ENCODE measurements at places on chromosomes 13 and 19.

DNA sequence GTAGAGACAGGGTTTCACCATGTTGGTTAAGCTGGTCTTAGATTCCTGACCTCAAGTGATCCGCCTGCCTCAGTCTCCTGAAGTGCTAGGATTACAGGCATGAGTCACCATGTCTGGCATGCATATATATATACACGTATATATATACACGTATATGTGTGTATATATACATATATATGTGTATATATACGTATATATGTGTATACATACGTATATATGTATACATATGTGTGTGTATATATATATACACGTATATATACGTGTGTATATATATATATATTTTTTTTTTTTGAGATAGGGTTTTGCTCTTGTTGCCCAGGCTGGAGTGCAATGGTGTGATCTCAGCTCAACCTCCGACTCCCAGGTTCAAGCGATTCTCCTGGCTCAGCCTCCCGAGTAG, 11.9 kb downstream of the DNMT1 start:
- no peak for DNase-seq

GRCh38 chr19:2376784-2377519, 16.9 kb downstream of the TMPRSS9 start:
- DNase-seq: no peak

- no peak for DNase-seq
Measured at GRCh38 chr19:21588065-21588601, 82.7 kb downstream of the ZNF429 start.

DNA sequence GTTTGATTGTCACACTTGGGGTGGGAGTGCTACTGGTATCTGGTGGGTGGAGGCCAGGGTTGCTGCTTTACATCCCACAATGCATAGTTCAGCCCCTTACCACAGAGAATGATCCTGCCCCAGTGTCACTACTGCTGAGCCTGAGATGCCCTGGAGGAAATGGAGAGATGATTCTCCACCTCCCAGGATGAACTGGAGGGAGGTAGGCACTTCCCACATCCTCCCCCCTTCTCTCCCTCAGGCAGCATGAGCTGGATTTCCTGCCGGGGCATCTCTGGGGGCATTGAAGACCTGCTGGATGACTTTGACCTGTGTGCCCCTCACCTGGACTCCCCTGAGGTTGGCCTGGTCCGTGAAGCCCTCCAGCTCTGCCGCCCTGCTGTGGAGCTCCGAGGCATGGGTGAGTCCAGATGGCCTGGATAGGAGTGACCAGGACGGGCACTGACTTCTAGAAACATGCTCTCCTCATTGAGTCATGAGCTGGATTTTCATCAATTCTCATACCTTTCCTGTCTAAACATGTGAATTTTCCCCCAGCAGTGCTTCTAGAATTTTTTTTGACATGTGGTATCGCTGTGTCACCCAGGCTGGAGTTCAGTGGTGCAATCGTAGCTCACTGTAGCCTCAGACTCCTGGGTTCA, 45.3 kb downstream of the NWD1 start:
- no peak for DNase-seq

DNA sequence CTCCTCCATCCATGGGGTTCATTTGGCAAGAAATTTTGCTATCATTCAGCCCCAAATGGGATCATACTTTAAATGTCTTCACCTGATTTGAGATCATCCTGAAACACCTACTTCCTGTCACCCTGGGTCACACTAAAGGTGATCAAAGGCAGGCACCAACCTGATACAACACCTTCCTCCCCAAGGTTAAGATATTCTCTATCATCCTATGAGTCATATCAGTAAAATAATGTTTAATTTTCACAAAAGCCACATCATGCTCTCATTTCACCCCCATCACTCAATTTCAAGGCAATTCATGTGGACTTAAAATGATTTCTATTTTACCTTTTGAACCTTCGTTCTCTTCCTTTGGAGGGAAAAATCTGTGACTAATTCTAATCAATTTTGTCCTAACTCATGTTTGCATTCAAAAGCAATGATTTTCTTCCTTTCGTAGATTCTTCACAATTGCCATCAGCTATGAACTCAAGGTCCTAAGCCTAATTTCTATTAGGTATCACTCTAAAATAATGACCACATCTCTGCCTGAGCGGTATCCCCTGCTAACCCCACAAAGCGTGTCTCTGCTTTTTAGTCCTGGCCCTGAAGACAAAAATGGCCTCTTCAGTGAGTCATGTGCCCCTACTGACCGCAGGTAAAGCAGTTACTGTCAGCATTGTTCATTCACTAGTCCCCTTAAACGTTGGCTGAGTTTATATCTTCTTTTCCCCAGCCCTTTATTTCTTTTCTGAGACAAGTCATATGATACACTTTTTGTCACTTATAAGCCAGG, 139.0 kb downstream of the SPRY2 start:
- no peak for DNase-seq

DNA sequence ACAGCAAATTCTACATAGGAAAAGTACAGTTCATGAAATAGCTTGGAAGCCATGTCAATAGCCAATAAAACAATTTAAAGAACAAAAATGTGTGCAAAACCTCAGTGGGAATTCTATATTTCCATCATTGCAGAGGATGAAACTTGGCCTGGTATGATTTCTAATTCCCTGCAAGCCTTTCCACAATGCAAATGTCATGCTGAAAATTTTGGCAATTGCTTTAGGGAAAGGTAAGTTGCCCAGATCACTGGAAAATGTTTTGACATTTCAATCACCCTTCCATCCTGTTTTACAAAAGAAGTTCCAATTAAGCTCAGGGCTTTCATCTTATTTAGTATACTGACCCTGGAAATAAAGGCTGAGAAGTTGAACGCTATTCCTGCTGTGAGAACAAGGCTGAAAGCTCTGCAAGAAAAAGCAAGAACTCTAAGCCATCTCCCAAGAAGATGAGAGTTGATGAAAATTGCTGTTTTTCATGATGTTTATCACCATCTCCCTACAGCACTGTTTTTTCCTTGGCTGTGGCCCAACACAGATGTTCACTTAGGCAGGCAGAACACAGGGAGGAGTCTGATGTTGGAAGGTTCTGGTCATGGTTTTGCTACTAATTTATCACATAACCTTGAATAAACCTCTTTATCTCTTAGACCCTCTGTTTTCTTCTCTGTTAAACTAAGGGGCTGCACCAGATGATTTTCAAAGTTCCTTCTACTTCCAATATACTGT, 263.7 kb downstream of the KCTD12 start:
- DNase-seq: no peak

DNA sequence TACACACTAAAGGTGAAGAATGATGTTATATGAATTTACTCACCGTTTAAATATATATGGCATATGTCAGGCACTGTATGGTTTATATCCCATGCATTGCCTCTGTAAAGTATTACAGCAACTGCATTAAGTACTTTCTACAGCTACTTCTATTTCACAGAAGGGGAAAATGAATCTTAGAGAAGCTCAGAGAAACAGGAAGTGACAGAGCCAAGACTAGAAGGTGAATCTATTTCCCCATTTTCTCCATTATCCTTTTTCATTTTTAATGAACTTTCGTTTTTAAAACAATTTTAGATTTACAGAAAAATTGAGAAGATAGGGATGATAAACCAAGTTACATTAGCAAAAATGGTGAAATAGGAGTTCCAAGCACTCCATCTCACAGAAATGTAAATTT, 863.3 kb downstream of the UQCRFS1 start:
- no peak for DNase-seq

DNA sequence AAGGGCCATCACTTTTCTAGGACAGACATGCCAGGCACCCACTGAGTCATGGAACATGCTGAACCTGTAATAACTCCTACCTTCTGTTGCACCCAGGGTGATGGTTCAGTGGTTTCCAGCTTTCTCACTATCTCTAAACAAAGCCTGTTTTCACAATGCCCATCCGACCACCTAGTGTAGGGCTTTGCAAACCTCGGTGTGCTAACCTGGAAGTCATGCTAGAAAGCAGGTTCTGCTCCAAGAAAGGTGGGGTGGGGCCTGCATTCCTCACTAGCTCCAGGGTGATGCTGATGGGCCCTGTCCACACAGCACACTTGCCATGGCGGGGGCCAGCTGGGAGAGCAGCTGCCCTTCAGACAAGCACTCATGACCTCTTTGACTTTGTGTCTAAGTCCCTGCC, 43.4 kb downstream of the COL4A2 start:
- DNase-seq: no peak

- DNase-seq: no peak
Measured at GRCh38 chr13:109036078-109036780, 406.8 kb downstream of the MYO16 start.

GRCh38 chr19:11196406-11197287, 698 bp downstream of the KANK2 start:
- DNase-seq: no peak

GRCh38 chr19:17025991-17026658, 485 bp downstream of the CPAMD8 start:
- DNase-seq: no peak

- peak; percentile 99 for DNase-seq
Measured at GRCh38 chr19:45677351-45678230, 9.6 kb downstream of the GIPR start.

- no peak for DNase-seq
Measured at GRCh38 chr13:112824429-112824828, 134.6 kb downstream of the ATP11A start.

- DNase-seq: no peak
Measured at GRCh38 chr13:71626421-71627117, 240.4 kb downstream of the DACH1 start.

GRCh38 chr19:14248578-14249011, 42.6 kb upstream of the ADGRL1 start:
- DNase-seq: no peak

GRCh38 chr13:21516805-21517204, 57.7 kb upstream of the ZDHHC20 start:
- DNase-seq: no peak

GRCh38 chr19:7915250-7916102, 846 bp downstream of the TGFBR3L start:
- no peak for DNase-seq

DNA sequence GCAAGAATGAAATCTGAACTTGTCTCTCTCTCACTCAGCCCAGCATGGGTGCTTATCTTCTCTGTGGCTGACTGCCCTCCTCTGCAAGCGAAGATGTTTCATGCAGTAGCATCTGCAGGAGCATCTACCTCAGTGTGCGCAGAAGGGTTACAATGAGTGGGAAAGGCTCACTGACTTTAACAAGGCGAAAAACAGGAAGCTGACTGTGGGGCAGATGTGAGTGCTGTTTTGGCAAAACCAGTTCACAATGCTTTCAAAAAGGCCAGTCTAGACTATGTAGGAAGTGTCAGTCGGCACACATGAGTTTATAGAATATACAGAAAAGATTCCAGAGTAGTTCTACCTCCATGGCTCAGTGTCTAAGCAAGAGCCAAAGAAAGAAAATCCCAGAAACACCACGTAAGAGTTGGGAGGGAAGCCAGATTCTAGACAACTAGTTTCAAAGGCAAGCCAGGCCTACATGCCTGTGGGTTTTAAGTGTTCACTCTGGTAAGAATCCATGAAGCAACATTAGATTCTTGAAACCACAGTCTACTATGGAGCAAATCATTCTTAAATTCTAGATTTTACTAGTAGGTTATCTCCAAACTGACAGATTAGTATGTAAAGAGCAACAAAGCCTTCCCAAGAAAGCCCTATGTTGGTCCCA, 124.5 kb downstream of the ABCC4 start:
- no peak for DNase-seq

- no peak for DNase-seq
Measured at GRCh38 chr13:37257051-37257450, 151.6 kb upstream of the CSNK1A1L start.

DNA sequence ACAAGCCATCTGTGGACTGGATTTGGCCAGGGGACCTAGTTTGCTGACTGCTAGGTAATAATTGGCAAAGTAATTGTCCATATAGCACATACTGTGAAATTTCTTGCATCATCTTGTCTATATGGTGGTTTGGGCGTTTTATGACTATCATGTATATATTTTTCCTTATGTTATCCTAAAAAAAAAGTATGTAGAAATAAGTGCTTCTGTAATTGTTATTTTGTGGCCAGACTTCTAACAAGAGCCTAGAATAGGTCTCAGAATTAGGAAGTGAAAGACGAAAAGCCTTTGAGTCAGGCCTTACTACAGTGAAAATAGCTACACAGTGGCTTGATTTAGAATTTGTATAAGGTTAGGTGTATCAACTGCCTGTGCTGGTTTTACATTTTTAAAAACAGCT, 4.2 kb downstream of the FNDC3A start:
- no peak for DNase-seq

GRCh38 chr19:4582980-4583842, 23.7 kb upstream of the SEMA6B start:
- no peak for DNase-seq

DNA sequence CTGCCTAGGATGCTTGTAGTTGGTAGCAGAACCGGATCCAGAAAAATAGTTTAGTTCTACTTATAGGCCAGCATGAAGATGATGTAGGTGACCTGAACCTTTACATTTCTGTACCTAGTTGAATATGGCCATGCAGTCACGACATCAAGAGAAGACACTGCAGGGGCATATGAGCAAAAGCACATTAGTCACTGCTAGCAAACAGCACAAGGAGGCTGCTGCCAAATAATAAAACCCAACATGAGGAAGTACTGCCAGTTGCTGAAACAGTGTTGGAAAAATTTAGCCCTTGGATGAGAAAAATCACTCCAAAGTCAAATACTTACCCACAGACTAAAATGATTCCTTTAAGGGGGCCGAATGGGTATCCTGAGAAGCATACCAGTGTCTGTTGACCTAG, 20.8 kb downstream of the ERICH6B start:
- no peak for DNase-seq

- DNase-seq: no peak
Measured at GRCh38 chr19:21626091-21626490, 120.7 kb downstream of the ZNF429 start.

DNA sequence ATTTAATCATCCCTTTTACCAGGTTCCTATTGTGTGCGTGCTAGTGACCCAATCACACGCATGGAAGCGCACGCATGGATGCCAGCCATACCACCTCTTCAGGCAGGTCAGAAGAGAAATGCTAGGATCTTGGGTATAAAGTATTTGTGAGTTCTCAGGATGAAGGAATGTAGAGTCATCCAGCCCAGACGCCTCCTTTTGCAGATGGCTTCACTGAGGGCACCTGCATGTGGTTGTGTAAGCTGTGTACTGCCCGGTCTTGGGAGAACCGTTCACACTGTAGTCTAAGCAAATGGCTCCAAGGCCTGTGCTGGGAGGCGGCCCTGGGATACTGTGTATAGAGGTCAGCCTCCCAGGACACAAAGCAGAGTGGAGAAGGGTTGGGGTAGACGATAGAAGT, 7.5 kb downstream of the ARHGEF7 start:
- DNase-seq: no peak

DNA sequence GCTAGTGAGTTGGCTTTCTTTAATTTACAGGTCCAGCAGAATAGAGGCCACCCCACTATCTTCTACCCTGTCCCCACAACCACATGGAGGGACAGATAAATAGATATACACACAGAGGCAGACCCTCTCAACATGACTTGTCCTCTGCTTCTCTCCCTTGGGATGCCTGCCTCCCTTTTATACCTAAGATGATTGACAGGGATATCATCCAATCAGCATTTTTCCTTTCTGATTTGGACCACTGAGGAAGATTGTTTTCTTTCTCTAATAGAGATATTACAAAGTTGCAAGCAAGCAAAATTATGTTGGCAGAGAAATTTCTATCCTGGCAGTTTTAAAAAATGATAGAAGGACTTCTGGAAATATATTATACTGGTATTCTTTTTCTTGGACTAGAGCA, 35.8 kb downstream of the STOML3 start:
- no peak for DNase-seq

Data from iPS DF 6.9 (cell line).